ENCODE measurements at places on chromosomes 2 and 18.

GRCh38 chr2:237529452-237530402 is 36.6 kb upstream of the PRLH start:
- no peak for DNase-seq

DNA sequence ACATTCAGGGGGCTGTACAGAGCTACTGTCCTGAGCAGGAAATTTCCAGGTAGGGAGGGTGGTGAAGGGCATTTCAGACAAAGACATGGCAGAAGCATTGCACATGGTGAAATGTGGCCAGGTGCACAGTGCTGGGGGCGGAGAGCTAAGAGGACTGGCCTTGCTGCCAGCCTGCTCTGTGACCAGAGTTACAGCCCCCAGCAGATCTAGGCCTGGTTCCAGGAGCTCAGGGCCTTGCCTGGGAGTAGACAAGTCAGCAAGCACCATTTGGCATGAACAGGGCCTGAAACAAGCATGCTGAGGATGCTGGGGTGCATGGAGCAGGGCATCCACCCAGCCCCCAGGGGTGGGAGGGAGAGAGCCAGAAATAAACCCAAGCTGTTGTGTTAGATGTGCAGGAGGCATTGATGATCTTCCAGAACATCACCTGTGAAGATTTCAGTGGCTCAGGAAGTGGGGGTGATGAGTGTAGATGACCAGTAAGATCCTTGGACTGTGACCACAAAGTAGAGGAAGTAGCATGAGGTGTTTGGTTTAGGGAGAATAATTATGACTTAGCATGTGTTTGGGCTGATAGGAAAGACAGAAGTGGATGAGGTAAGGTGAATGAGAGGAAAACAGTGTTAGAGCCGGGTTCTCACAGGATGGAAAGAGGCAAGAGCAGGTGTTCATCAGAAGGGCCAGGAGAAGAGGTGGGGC is 61.1 kb downstream of the COA5 start:
- DNase-seq = no peak

GRCh38 chr18:36038102-36038663 is 29.2 kb downstream of the RPRD1A start:
- no peak for DNase-seq

- DNase-seq = no peak
Measured at GRCh38 chr2:142130111-142131009, 456 bp downstream of the LRP1B start.

DNA sequence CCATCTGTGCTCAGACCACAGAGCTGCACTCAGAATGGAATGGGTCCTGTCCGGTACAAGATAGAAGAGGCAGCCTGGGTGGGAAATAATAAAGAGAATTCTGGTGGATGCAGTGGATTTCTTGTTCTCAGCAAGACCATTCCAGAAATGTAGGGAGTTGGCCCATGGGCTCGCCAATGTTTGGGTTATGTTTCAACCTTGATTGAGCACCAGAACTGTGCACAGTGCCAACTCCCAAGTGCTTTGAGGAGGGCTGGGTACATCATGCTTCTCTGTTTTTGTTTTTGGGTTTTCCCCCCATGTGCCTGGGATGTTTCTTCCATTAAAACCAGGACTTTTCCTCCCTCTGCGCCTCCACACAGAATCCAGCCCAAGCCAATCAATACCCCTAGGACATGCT is 304.1 kb downstream of the TNS1 start:
- DNase-seq = no peak

- peak; percentile 23 for DNase-seq
Measured at GRCh38 chr2:201267278-201268030, 7.1 kb downstream of the CASP8 start.

DNA sequence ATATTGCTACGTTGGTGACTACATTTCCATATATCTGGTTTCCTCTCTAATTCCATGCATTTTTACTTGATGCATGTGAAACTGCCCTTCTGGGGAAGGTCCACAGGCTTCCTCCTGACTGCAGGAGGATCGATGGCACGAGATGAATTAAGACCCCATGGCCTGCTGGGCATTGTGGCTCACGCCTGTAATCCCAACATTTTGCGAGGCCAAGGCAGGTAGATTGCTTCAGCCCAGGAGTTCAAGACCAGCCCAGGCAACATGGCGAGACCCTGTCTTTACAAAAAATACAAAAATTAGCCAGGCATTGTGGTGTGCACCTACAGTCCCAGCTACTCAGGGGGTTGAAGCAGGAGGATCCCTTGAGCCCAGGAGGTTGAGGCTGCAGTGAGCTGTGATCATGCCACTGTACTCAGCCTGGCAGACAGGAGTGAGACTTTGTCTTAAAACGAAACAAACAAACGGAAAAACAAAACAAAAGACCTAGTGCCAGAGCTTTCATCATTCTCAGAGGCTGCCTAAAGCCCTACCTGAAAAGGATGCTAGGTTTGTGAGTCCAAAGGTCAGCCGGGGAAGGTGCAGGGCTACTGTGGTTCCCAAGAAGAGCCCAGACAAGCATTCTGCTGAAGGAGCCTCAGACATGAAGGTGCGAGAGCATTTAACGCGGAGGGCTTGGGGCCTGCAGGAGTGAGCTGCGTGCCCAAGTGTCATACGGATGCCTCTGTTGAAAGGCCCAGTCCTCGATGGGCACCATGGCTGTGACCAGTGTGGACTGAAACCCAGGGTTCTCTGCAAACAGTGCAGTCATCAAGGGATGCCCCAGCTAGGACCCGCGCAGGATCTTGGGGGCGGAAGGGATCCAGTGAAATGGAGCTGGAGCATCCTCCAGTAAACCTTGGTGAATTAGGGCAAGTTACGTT is 21.6 kb downstream of the GPR55 start:
- DNase-seq = no peak

- no peak for DNase-seq
Measured at GRCh38 chr2:203578759-203579643, 43.9 kb upstream of the RAPH1 start.

- DNase-seq = no peak
Measured at GRCh38 chr18:58497845-58498244, 131.0 kb downstream of the ALPK2 start.

- no peak for DNase-seq
Measured at GRCh38 chr2:234548695-234549420, 52.0 kb upstream of the ARL4C start.

DNA sequence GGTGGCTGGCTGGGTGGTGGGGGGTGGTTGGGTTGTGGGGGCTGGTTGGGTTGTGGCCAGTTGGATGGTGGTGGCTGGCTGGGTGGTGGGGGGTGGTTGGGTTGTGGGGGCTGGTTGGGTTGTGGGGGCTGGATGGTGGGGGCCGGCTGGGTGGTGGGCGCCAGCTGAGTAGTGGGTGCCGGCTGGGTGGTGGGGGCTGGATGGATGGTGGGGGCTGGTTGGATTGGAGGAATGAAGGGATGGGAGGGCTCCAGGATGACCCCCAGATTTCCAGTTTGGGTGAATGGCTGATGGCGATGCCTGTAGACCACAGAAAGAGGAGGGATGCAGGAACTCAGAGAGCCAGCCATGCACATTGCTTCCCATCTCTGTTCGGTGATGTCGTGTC is 26.8 kb upstream of the GPR17 start:
- DNase-seq = no peak

GRCh38 chr2:126891681-126892500 is 6.8 kb upstream of the TEX51 start:
- no peak for DNase-seq

DNA sequence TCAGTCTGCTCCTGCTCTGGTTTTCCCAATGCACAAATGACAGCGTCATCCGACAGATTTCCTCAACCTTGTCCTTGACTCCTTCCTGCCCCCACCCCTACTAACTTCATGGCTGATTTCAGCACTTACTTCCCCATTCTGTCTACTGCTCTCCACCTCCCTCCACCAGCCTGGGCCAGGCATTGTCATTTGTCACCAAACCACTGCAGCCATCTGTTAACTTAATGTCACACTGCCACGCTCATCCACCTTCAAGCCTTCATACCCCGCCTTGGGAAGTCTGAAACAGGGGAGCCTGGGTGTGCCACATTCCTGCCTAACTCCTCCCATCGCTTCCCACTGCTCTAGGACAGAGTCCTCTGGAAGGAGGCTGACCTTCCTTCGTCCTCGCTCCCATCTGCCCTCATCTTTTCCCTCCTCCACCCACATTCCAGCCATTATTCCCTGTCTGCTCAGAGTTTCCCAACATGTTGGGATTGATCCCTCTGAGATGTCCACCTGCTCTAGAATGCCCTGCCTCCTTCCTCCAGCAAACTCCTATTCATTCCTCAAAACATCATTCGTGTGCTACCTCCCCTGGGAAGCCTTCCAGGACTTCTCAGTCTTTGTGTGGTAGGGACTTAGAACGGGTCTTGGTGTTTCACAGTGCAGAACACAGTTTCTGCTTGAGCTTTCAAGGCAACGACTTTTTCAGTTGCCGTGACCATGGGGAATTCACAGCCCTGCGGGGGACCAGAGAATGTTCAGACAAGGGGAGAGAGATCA is 42.2 kb upstream of the SMAD7 start:
- no peak for DNase-seq

- DNase-seq = no peak
Measured at GRCh38 chr2:120999377-121000097, 263.9 kb downstream of the GLI2 start.

- no peak for DNase-seq
Measured at GRCh38 chr2:61634512-61634911, 96.4 kb upstream of the XPO1 start.

DNA sequence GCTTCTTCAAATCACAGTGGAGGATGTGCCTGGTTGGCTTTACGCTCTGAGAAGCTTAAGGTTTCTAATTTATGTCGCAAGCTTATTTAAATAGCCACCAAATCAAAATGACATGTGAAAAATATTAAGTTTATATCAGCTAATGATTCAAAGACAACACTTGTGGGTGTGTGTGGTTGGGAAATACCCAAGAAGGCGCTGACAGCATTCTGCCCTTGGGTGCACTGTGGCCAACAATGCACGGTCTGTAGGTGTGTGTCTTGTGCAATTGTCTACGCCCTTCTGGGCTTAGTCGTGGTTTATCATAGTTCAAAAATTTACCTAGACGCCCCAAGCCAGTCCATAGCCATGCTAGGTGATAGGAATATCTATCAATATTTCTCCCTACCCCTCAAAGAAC is 60.9 kb downstream of the KCTD1 start:
- no peak for DNase-seq

DNA sequence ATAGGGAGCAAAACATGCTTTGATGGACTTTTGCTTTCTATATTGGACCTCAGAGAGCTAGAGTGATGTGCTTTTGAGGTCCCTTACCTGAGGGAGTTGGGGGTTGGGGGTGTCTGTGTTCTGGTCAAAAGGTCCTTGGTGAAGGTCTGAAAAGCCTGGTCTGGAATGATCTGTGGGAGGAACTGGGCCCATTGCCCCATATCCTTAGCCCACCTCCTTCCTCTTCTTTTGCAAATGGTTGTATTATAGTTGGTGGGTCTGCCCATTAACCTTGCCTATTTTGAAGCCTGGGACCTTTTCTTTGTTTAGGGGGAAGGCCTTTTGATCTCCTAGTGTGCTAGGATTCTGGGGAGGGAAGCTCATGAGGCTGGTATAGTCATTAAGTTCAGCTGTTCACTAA is 88.7 kb downstream of the FMNL2 start:
- DNase-seq = no peak

- DNase-seq = no peak
Measured at GRCh38 chr2:205712508-205712907, 30.2 kb downstream of the NRP2 start.

- no peak for DNase-seq
Measured at GRCh38 chr2:19488009-19488691, 129.7 kb upstream of the OSR1 start.

DNA sequence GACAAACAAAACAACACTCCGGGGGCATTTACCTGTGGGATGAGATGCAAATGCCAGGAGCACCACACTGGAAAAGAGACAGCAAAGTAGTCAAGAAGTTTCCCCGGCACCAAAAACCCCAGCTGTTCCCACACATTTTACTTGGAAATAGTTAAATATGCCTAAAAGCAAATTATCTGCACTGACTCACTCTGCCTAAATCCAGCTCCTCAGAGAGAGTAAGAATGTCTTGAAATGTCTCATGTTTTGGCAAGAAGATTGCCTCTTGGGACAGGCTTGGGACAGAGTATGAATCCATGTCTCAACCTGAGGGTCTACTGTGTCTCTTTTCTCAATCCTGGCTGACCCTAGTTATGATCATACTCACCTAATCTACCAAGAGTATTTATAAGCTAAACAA is 87.5 kb upstream of the RIOK3 start:
- no peak for DNase-seq

GRCh38 chr18:67281746-67282145 is 234.8 kb downstream of the DSEL start:
- DNase-seq = no peak

GRCh38 chr2:98519156-98519555 is 74.5 kb downstream of the INPP4A start:
- no peak for DNase-seq

- no peak for DNase-seq
Measured at GRCh38 chr2:105576440-105577241, 168.1 kb upstream of the NCK2 start.

GRCh38 chr2:147479358-147479757 is 365.5 kb upstream of the ACVR2A start:
- no peak for DNase-seq

DNA sequence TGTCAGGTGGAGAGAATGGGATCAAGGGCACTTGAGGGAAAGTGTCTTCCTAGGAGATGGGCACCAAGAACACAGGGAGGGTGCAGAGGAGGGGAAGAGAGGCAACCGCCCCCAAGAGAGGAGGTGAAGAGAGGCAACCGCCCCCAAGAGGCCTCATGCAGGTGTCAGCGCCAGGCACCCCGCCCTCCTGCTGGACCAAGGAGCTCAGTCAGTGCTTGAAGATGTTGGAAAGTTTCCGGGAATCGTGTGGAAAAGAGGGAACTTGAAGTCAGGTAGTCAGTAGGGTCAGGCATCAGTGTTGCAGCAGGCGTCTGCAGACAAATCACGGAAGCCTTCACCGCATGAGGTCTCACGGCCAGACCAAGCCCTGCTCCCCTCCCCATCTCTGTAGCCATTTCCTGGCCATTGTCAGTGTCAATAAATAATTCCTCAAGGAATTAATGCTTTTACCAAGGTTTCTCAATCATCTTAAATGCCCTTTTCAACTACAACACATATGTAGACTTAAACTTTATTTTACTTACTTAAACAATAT is 353.1 kb downstream of the EIPR1 start:
- DNase-seq = no peak

GRCh38 chr18:47209171-47209570 is 33.0 kb upstream of the IER3IP1 start:
- DNase-seq = no peak

DNA sequence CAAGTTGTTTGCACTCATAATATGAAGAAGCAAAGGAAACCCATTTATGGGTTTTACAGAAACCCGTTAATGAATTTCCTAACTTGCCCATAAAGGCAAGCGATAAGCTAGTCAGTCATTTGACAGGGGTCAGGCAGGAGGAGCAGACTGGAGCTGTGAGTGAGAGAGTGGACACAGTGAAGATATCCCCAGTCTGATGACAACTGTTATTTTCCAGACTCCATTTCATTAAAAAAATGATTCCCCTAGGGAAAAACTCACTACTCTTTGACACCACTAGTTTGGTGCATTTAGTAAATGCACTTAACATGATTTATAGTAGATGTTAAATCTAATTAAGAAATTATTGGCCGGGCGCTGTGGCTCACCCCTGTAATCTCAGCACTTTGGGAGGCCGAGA is 80.8 kb downstream of the TGIF1 start:
- DNase-seq = no peak

- no peak for DNase-seq
Measured at GRCh38 chr2:120902592-120902991, 166.9 kb downstream of the GLI2 start.

Measured in effector memory CD8-positive, alpha-beta T cell (primary cell).